ENCODE measurements at places on chromosomes 6 and 20.

DNA sequence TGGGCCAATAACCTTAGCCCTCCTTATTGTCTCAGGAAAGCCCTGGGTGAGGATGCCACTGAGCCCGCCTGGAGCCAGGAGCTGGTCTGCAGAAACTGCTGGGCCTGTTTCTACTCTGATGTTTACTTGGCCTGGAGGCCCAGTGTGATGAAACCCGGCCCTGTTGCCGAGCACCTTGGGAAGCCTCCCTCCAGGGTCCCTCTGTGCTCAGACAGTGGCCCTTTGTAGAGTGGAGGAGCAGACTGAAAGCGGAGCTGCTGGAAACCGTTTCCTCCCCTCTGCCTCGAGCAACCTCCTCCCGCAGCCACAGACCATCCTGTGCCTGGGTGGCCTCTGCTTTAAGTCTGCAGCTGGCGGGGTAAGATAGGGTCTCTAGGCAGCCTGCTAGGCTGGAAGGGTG, 84.1 kb upstream of the EPB41L1 start:
- DNase-seq: no peak

DNA sequence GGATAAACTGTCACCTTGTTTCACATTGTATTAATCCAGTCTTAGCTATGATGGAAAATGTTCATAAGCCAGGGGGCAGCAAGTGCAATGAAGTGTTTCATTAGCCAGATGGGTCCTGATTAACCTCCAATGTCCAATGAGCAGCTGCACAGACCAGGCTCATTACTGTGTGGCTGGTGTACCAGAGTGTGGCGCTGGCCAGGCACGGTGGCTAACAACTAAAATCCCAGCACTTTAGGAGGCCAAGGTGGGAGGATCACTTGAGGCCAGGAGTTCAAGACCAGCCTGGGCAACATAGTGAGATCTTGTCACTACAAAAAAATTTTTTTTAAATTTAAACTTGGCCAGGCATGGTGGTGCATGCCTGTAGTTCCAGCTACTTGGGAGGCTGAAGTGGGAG, 201.7 kb upstream of the FOXQ1 start:
- DNase-seq: no peak

DNA sequence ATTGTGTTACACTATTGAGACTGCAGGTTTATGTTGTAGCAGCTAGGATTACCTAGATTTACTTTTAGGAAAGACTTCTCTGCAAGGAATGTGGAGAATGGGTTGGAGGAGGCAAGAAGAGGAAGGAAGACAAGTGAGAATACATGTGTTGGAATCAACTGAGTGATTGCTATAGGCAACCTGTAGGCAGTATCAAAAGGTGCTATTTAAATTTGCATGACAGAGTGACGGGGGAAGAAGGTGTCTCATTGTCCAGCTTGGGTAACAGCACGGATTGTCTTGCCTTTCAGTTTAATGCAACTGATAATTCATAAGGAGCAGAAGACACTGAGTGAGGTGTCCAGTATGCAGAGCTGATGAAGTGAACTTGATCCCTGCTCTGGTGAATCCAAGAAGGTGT, 19.4 kb downstream of the SERPINB9 start:
- DNase-seq: no peak

DNA sequence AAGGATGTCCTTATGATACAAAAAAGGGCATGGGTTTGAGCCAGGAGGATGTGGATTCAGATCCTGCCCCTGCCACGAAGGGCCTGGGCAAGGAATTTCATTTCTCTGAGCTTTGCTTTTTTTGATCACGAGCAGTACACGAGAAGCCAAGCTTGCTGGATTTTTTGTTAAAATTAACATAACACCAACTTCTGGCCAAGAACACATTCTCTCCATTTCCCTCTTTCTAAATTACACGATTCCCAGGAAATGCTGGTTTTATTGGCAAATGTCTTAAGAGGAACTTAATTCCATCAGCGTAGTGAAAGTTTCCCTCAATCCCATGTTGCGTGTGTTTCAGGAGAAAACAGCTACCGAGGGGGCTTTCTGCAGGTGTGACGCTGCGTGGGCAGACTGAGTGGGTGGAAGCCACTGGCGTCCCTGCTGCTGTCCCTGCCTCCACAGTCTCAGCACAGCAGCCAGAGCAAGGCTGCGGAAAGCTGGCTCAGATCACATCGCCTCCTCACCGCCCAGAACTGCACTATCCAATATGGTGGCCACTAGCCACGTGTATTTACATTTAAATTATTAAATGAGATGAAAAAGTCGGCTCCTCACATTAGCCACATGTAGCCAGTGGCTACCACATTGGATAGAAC, 120.8 kb upstream of the INSM1 start:
- no peak for DNase-seq

DNA sequence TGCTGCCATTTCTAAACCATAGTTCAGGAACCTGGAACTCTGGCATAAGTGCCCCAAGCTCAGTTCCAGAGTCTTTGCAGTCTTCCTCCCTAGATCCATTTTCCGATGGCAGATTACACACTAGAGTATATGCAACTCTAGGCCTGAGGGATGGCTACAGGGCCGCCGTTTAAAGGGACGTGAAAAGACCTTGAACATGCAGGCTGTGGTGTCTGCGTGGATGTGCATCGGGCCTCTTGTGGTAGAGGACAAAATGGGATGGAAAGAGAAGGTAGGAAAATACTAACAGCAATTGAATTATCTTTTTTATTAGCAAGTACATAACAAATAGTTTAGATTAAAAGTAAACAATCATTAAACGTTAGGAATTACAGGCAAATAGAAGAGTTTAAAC, 588.9 kb downstream of the RFPL4B start:
- DNase-seq: no peak

- no peak for DNase-seq
Measured at GRCh38 chr6:2885967-2886735, 17.0 kb downstream of the SERPINB9 start.

GRCh38 chr6:128074567-128074966, 173.7 kb upstream of the THEMIS start:
- no peak for DNase-seq

DNA sequence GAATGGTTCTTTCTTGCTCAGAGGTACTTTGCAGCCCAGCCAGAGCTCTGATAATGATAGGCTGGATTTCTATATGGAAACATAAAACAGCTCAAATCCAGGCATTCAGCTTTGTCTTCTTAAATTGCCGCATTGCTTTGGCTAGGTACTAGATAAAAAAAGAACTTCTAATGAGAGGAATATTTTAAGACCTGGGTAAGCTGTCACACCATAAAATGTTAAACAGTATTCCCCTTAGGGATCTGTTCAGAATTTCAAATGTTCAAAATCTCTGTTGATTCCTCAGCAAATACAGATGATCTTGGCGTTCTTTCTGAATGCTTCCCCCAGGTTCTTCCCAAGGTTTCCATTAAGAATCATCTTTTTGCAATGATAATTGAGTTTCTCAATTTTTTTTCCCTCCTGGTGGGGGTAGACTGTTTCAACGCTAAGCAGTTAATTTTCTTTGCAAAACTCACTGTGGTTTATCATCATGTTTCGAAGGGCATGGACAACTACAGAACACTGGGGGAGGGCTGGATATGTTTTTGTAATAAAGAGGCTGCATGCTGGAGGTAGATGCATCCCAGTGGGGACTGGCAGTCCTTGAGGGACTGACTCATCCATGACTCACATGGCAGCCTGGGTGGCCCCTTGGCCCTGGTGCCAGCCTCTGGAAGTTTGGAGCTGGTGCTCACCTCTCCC, 31.0 kb downstream of the TIAM2 start:
- DNase-seq: no peak

DNA sequence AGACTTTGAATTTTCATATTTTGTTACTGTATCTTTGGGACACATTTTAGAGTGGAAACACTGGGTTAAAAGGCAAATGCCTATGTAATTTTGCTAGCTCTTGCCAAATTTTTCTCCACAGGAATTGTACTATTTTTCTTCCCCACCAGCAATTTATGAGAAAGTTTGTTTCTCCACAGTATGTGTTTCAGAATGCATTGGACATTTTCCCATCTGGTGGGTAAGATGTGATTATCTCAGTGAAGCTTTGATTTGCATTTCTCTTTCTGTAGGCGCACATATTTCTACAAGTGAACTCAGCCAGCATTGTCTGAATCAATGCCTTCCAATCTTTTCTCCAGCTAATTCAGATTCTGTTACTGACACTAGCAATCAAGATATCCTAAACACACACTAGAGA, 157.8 kb downstream of the RCAN2 start:
- no peak for DNase-seq

- no peak for DNase-seq
Measured at GRCh38 chr6:18400831-18401446, 13.8 kb downstream of the RNF144B start.

DNA sequence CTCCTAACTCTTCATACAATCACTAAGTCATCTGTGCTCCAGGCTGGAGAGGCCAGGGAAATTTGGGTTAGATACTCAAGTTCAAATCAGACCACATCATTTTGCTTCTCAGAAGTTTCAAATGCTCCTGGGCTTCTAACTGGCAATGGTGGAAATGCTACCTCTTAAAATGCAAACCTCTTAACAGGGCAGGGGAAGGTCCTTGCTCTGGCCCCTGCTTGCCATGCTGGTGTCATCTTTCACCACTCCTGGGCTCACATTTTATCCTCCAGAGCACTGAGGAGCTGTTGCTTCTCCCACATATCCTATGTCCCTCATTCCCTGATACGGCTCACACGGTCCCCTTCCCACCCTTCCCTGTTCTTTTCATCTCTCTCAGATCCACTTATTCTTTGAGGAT, 41.8 kb upstream of the NT5E start:
- no peak for DNase-seq

GRCh38 chr6:18347021-18347577, 40.1 kb upstream of the RNF144B start:
- DNase-seq: no peak

DNA sequence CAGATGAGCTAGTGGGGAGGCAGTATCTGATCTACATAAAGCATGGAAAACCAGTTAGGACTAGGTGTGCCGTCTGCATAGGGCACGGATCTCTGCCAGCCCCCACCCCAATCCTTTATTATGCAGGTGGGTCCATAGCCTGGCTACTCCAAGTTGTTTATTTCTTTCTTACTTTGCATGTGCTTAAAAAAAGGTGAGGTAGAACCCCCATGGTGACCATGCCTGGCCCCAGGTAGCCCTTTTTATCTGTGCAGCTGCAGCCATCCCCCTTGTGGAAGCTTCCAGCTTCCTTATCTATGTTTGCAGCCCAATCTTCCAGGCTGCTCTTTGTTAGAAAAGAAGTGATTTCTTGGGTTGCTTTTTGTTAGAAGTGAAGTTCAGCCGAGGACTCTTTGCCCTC, 9.0 kb upstream of the TREM2 start:
- no peak for DNase-seq

DNA sequence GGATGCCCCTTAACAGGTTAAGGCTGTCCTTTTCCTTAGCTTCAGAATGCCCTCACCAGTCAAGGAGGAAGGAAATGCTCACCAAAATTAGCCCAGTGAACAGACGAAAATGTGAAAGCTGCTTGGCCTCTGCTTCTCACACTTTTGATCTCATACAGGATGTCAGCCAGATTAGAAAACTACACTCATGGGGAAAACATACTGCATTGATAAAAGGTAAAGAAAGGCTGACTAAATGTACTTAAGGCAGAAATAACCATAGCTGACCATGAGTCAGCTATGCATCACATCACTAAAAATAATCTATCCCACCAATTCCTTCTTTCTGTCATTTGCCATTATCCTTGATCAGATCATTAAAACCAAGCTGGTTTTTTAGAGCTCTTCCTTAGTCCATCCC, 198.4 kb upstream of the TENT5A start:
- DNase-seq: no peak

DNA sequence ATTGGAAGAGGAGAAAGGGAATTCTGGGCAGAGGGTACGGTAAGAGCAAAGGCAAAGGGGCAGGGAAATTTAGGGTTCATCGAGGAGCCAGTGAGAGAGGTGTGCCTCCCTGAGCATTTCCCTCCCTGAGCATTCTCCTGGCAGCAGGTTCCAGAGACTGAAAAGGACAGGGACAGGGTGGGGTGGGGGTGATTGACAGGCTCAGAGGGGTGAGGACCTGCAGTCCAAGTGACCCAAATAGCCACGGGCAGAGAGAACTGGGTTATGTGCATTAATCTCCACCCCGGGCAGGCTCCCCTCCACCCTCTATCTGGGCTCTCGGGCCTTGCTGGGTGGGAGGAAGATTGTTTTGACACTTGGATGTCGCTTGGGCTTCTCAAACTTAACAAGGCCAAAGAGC, 69.5 kb downstream of the KCNB1 start:
- DNase-seq: no peak

GRCh38 chr20:62839816-62840215, 21.8 kb downstream of the TCFL5 start:
- no peak for DNase-seq

GRCh38 chr20:52621401-52621800, 350.8 kb upstream of the TSHZ2 start:
- DNase-seq: no peak

DNA sequence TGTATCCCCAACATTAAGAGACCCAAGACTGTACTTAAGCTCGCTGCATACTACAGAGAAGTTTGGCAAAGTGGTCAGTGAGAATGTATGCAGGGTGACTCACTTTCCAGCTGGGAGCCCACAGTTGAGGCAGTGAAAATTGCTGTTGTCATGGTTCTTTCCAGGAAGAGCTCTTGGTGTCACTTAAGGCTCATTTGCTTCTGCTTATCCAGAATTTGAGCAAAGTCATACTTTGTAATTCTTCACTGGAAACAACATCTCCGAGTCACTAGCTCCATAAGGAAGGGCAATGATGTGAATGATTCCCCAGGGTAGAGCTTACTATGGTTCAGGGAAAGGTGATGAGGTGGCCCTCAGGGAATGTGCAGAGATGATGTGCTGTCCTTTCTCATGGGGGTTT, 65.4 kb upstream of the FBXL4 start:
- no peak for DNase-seq

DNA sequence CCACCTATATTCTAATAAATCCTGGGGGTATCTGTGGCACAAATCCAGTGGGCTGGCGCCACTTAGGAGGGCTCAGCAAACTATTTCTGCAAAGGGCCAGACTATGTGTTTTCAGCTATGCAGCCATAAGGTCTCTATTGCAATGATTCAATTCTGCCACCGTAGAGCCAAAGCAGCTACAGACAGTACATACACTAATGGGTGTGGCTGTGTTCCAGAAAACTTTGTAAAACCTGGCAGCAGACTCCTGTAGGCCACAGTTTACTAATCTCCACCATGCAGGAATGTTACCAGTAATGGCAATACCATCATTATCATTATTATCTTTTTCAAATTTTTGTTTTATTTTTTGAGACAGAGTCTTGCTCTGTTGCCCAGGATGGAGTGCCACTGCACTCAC, 65.7 kb downstream of the SULF2 start:
- DNase-seq: no peak

DNA sequence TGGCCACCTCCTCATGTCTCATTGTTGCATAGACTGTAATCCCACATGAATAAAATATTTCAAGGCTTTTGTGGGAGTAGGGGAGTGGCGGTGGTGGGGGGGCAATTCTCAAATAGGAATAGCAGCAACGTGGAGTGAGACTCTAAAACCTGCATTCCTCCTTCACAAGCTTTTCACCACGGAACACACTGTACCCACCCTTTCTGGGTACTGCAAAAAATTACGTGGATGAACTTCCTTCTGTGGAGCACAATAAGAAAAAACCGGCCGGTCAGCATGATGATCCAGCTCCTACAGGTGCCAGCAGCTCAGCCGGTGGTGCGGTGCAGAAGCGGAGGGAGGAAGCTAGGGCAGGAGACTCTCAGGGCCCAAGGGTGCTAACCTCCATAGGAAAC, 930 bp upstream of the RRAGD start:
- DNase-seq: no peak

Data from CD8-positive, alpha-beta memory T cell (primary cell).